Calu3 (cell line): ENCODE measurements at places on chromosomes 2 and 18. TPM values are rescaled to one million over a fixed set of nuclear protein-coding genes. Genes with fewer than 3 reads are reported as not detected.

The FEV gene
- not detected in 2 replicates for total RNA-seq

The WDFY1 gene
- 37.5 and 43.8 TPM in 2 replicates for total RNA-seq

The TDRD15 gene
- not detected in 2 replicates for total RNA-seq

The ZAP70 gene
- not detected in 2 replicates for total RNA-seq

The SLC30A3 gene
- total RNA-seq = 0.24 TPM in 1 of 2 replicates, not detected in the other

The MC2R gene
- not detected in 2 replicates for total RNA-seq

The POTEI gene
- not detected in 2 replicates for total RNA-seq

The EPB41L3 gene
- total RNA-seq = not detected in 2 replicates
